ENCODE measurements at places on chromosomes 3 and 15. TPM values are rescaled to one million over a fixed set of nuclear protein-coding genes. Genes with fewer than 3 reads are reported as not detected.

MAP6D1 gene
- total RNA-seq: 0.38 TPM

SOX14 gene
- not detected for total RNA-seq

GRCh38 chr15:62734706-62735105, 307.8 kb upstream of the TPM1 start:
- DNase-seq: no peak

- DNase-seq: no peak
Observed at GRCh38 chr3:147401421-147401820, 4.9 kb downstream of the ZIC4 start.

GRCh38 chr3:186213946-186214345, 105.1 kb upstream of the ETV5 start:
- no peak for DNase-seq

Data from left lung (tissue), 14 donors.